ENCODE measurements at places on chromosomes 3 and 15.
A peak's percentile ranks its signal among the peaks of the same experiment; 100 is the strongest.

GRCh38 chr3:9912294-9912935 lies 4.5 kb upstream of the IL17RC start:
- DNase-seq, result no peak

DNA sequence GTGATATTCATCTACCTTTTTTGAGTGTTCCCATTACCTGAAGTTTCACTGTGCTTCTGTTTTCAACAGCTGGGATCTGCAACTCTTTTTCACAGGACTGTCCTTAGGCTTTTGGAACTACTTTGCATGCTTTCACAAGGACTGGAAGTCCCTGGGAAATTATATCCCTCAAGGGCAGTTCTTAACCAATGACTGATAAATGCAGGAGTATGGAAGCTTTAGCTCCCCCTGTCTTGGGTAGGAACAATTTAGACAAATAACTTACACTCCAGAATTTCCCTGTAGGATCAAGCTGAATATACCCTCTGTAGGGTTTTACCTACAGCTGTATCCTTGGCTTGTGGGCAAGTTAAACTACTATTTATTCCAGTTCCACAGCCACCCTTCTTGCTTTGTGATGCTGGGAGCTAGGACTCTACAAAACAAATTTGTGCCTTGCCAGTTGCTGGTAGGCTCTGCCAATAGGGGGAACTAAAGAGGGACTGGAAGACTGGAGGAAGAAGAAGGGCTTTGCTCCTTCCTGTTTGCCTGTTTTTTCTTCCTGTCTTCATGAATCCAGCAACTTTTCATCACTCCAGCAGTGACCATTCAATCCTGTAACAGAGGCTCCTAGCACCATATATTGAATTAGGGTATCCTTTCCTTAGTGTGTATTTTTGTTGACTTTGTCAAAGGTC lies 6.8 kb upstream of the ZNF280D start:
- DNase-seq, result peak; percentile 41

DNA sequence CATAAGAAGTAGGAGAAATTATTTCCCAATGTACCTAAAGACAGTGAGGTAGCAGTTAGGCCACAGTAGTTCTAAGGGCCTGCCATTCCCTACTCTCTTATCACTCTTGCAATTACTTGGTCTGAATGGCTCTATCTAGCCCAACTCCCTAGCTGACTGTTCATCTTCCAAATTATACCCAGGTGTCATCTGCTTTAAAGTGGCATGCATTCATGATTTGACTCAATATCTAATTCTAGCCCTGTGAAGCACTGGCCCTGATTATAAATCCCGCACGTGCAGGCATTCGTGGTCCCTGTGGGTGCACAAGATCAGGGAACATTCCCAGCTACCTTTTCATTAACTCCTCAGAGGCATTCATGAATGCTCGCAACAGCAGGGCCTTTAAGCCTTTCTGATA lies 43.1 kb upstream of the ZNF774 start:
- DNase-seq, result no peak

DNA sequence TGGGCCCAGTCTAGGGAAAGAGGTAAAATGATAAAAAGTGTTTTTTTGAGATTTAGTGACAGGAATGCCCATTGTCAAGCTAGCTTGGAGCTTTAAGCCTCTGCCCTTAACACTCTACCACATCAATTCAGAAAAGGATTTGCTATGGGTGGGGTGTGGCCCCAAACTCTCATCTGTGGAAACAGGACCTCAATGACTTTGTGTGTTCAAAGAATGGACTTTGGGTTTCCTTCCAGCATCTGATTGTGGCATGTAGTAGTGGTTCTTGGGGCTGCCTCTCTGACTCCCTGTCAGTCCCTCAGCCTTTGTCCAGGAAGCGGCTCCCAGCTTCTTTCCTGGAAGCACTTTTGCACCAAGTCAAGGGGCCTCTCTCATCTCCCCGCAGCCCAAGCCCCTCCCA lies 56.1 kb downstream of the CCNL1 start:
- no peak for DNase-seq

GRCh38 chr15:38490242-38490922 lies 36.5 kb downstream of the FAM98B start:
- no peak for DNase-seq

DNA sequence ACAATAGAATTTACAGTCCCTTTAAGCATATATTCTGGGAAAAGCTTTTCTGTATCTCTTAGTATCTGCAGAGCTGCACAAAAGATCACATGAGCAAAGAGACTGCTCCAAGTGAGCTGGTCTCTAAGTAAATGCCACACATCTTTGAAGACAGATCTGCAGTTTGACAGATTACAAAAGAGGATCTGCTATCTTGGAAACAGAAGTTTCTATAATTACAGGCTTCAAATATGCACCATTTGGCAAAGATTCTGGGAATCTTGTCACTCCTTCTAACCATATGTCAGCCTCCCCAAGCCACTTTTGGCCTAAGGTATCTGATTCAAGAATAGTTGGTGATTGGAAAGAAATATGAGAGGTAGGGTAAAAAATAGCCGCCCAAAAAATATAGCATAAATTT lies 9.6 kb upstream of the CFAP44 start:
- DNase-seq, result no peak

- no peak for DNase-seq
Observed at GRCh38 chr3:126486360-126486847, 10.7 kb upstream of the ZXDC start.

GRCh38 chr3:59367150-59367549 lies 317.3 kb upstream of the CFAP20DC start:
- no peak for DNase-seq

- no peak for DNase-seq
Observed at GRCh38 chr15:25703726-25704125, 159.4 kb downstream of the ATP10A start.

DNA sequence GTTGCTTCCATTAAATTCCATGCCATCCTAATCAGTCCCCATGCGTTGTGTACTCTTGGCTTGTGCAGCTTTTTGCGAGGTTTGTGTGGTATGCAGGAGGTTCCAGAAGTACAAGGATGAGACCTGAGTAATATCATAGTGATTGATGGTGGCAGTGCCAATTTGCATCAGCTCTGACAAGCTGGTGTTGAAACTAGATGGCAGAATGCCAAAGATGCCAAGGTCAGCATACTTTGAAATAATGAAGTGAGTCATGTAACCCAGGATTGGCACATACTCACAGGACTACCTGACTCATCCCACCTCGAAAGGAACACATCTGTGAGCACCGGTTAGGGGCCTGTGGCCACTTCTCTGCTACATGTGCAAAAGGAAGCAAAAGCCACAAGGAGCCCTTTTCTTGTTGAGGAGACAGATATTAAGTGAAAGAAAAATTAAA lies 14.3 kb downstream of the KAT2B start:
- DNase-seq, result no peak

DNA sequence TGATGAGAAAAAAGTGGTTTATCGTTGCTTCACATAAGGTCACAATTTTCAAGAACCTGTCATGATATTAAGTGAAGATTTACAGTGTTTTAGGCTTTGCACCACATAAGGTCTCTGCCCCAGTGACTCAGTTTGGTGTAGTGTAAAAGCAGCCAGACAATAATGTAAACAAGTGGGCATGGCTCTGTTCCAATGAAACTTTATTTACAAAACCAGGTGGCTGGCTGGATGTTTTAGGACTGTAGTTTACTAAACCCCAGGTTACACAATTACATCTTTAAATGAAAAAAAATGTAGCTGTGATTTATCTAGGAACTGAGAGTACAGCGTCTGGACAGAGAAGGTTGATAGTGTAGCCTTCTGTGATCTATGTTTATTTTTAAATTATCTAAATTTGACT lies 9.7 kb upstream of the FBXL22 start:
- no peak for DNase-seq

- no peak for DNase-seq
Observed at GRCh38 chr3:18527691-18528090, 102.6 kb upstream of the SATB1 start.

- no peak for DNase-seq
Observed at GRCh38 chr3:116301422-116301821, 143.9 kb downstream of the LSAMP start.

GRCh38 chr3:44974416-44974815 lies 1.6 kb downstream of the ZDHHC3 start:
- DNase-seq, result no peak

DNA sequence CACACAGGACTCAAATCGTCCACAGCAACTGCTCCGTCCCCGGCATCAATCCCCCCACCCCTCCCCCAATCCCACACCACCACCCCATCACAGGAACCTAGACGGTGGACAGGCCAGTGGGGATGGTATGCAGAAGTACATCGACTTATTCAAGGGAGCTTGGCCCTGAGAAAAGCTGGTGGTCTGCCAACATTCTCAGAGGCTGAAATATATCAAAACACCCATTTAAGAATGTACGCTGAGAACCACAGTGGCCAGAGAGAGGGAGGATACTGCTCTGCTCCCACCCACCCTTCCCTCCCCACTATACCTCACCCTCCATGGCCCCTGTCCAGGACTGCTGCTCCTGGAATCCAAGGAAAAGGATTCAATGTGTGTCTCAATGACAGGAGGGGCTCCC lies 12.4 kb upstream of the USP3 start:
- DNase-seq, result no peak

DNA sequence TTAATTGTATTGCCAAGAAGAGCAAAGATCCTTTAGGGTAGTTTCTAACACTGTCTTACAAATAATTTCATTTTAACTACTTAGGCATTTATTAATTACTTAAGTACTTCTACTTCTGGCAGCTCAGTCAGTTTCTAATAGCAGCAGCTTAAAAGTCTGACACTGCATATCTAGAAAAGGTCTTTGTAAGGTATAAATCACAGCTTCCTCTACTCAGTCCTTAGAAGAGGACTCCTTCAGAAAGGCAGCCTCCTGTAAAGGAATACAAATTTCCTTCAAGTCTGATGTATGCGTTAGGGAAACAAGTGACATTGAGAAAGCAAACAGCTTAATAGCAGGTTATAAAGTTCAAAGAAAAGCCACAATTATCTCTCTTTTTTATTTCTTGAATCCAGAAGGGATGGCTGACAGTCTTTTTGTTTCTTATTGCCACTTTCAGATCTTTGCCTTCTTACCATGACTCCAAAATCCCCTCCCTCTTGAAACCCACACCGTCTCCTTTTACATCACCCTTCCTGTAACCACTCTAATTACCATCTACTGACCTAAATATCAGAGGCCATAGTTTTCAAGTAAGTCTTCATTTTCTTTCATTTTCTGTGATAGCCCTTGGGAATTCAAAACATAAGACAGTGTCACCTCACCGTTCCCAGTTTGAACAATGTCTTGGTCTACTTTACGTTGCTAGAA lies 109.5 kb downstream of the CGGBP1 start:
- DNase-seq, result no peak

DNA sequence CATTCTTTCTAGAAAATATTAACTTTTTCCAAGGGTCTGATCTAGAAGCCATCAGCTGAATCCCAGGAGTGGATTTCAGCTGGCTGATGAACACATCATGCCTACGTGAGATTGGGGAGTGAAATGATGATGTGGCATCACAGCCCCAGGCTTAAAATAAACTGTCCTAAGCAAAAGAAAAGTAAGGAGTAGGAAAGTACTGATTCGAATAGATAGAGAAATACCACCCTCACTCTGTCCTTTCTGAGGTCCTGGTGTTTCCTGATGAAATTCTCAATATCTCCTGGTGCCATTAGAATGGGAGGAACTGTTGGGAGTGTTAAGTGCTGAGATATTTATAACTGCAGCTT lies 376.8 kb upstream of the SEMA6D start:
- no peak for DNase-seq

- DNase-seq, result no peak
Observed at GRCh38 chr3:185852635-185853034, 27.8 kb upstream of the IGF2BP2 start.

- DNase-seq, result peak; percentile 49
Observed at GRCh38 chr3:47416041-47416440, 35.2 kb downstream of the PTPN23 start.

DNA sequence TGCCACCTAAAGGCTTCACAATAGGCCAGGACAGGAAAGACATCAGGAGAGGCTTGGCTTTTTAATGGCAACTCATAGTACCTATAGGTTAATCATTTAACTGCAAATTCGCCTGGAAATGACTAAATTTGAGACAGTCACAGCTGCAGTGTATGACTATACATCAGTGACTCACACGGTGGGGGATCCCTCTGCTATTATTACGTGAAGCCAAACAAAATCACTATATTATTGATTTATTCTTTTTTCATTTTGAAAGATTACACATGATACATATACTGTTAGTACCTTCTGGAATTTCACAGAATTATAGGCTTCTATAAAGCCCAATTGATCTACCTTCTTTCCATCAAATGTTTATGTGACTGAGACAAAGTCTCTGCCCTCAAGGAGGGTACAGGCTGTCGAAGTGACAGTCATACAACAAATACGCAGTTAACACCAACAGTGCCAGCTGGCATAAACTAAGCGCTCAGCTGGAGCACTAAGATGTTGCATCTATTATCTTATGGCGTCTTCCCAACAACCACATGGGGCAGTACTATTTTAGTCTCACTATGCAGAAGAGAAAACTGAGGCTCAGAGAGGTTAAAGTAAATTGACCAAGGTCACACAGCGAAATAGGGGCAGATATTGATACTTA lies 82.0 kb upstream of the LMOD3 start:
- no peak for DNase-seq

- no peak for DNase-seq
Observed at GRCh38 chr3:8550611-8551010, 49.0 kb downstream of the LMCD1 start.

DNA sequence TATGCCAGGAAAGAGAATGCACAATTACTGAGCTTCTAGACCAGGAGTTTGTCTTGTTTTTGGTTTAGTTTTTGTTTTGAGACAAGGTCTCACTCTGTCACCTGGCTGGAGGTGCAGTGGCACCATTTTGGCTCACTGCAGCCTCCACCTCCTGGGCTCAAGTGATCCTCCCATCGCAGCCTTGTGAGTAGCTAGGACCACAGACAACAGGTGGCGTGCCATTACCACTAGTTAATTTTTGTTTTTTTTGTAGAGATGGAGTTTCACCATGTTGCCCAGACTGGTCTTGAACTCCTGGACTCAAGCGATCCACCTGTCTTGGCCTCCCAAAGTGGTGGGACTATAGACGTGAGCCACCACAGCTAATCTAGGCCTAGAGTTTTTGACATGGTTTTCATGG lies 104.4 kb upstream of the CCDC54 start:
- no peak for DNase-seq

DNA sequence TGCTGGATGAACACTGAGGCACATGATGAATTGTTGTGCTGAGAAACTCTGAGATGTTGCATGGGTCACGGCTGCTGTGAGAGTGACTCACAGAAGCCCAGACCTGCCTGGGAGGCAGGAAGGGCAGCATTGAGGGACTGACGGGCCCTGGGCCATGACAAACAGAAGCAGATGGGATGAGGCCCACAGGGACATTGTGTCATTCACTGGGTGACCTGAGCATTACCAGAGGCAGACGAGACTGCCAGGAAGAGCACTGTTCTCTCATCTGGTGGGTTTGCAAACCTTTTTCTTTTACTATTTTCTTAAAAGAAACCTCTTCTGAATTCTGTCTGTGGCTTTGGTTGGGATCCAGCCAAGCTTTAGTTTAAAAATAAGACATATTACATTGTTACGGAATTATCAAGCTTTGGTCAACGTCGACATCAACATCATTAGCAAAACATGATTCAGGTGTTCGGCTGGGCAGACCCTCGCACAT lies 67.8 kb downstream of the BDH1 start:
- DNase-seq, result no peak

- DNase-seq, result no peak
Observed at GRCh38 chr15:29126821-29127461, 142.7 kb downstream of the NSMCE3 start.
